ENCODE measurements at places on chromosomes 11 and 22. TPM values are rescaled to one million over a fixed set of nuclear protein-coding genes. Genes with fewer than 3 reads are reported as not detected.

The DDI1 gene
- not detected for total RNA-seq

The MOV10L1 gene
- total RNA-seq: not detected

The MAPK12 gene
- total RNA-seq: 32.8 TPM

The OLFML1 gene
- total RNA-seq: 91.8 TPM

The SLC22A6 gene
- not detected for total RNA-seq

The ELFN2 gene
- total RNA-seq: 7.1 TPM

The NCF4 gene
- total RNA-seq: not detected

The TMPRSS5 gene
- 0.75 TPM for total RNA-seq

The KRTAP5-11 gene
- not detected for total RNA-seq

The TXN2 gene
- 82.2 TPM for total RNA-seq

The NXPE1 gene
- 0.21 TPM for total RNA-seq

The TMPRSS13 gene
- total RNA-seq: not detected
